ENCODE measurements at places on chromosomes 12 and 14.
A peak's percentile ranks its signal among the peaks of the same experiment; 100 is the strongest.

DNA sequence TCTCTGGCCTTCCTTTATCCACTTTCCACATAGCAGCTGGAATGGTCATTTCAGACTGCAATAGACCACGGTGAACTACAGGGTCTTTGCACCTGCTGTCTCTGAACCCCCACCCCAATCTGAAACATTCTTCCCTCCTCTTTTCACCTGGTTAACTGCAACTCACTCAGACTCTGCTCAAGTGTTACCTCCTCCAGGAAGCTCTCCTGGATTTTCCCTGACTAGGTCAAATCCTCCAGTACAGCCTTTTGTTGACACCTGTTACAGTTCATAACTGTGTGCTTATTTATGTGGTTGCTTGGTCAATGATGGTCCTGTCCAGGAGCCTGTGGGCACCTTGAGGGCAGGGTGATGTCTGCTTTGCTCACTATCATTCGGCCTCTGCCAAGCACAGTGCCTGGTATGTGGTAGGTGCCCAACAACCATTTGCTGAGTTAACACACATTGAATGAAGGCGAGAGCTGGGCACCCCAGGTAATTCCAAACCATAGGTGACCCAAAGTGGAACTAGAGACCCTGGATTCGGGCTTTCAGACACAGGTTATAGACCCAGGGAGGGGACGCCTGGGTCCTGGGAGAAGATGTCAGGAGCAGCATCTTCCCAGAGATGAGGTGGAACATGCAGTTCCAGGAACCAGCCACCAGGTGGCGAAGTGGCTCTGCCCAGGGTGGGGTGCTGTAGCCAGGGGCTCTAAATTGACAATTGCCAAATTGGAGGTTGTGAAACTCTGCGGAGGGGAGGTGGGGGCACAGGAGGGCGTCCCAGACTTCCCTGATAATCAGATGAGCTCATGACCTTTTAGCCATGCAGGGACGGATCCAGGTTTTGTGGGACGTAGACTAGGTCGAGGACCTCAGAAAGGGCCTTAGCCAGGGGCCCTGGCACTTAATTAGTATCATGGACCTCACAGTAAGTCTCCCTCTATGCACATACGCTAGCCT is 28.1 kb downstream of the TRPV4 start:
- peak; percentile 22 for DNase-seq

- peak; percentile 57 for DNase-seq
These were observed 33.5 kb upstream of the NXPH4 start for GRCh38 chr12:57182918-57183575.

GRCh38 chr12:95859947-95860850 is 1.4 kb downstream of the SNRPF start:
- DNase-seq, result no peak

GRCh38 chr12:123634142-123634561 is 523 bp downstream of the GTF2H3 start:
- DNase-seq, result no peak

- no peak for DNase-seq
These were observed 83.6 kb upstream of the HECTD1 start for GRCh38 chr14:31291210-31291609.

DNA sequence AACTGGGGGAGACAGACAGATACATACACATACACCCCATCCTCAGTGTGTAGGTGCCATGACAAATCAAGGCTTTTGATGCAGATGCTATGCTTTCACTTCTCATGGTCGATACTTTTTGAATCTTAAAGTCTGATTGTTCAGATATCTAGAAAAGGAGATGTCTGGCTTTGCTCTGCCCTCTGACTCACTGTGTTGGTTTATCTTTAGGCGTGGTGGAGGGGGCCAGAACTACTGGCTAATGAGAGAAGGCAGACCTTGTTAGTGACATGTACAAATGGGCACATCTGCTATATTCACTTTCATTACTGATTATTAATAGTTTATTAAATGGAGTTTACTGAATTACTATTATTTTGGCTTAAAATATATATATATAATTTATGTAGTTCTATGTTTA is 444.3 kb upstream of the RGS6 start:
- DNase-seq, result no peak

DNA sequence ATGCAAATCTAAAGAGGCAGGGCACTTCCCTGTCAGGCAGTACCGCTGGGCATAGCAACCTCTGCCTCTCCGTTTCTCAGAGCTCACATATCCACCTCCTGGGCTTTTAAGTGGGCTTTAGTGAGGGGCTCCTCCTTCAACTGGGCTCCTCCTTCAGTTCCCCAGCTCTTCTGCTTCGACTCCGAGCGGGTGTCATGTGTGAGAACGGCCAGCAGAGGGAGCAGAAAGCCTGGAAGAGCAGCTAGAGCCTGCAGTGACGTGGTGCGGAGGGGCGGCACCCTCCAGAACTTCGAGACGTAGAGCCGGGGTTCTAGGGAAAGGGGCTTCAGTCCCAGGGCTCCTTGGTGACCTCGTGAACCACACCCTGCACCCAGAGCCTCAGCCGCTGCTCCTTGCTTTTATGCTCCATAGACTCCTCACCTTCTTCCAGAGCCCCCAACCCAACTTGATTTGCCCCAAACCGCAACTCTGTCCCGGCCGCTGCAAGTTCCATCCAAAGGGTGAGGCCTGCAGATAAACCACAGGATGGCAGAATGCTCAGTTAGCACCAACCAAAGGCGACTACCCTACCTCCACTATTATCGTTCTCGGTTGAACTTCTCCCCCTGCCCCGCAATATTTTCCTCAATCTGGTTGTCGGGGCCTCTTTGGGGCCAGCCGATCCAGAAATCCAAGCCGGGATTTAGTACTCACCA is 383 bp upstream of the GLI1 start:
- DNase-seq, result peak; percentile 89
